Pulmonary artery endothelial cell (primary cell): ENCODE measurements at places on chromosomes 6 and 20.

DNA sequence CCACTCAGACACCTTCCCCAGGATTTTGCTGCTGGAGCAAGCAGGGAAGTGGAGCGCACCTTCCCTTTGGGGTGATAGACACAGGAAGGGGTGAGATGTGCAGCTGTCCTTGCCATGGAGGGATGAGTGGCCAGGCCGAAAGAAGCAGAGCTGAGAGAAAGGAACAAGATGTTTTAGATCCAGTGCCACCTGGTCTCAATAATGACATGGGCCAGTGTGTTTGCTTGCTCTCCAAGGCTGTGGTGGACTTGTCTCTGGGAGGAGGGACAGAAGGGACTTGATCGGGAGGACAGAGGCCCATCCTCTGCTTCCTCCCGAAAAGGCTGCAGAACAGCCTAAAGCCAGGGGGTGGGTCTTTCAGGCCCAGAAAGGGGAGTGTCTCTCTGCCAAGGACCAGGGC, 61.7 kb upstream of the CCDC167 start:
- DNase-seq = no peak

- DNase-seq = peak; percentile 19
These were observed 40.3 kb upstream of the SIM1 start for GRCh38 chr6:100504786-100505737.

GRCh38 chr6:128538763-128539162, 18.4 kb upstream of the PTPRK start:
- no peak for DNase-seq

- no peak for DNase-seq
These were observed 563.1 kb downstream of the RFPL4B start for GRCh38 chr6:112910256-112910655.

DNA sequence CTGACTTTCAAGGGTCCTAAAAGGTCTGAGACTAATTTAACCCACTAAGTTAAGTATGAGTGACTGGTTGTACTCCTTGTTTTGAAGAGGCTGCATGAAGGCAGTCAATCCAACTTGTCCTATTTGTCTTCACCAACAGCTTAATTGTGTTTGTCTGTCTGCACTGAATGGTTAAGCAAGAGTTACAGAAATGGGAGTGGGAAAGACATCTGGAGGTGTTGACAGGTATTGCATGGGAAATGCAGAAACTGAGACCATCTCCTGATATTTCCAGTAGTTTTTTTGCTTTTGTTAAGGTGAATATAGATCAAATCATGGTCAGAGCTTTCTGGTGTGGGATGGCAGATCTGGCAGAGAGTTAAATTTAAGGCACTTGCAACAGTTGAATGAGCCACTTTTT, 6.5 kb downstream of the FUT9 start:
- DNase-seq = no peak

DNA sequence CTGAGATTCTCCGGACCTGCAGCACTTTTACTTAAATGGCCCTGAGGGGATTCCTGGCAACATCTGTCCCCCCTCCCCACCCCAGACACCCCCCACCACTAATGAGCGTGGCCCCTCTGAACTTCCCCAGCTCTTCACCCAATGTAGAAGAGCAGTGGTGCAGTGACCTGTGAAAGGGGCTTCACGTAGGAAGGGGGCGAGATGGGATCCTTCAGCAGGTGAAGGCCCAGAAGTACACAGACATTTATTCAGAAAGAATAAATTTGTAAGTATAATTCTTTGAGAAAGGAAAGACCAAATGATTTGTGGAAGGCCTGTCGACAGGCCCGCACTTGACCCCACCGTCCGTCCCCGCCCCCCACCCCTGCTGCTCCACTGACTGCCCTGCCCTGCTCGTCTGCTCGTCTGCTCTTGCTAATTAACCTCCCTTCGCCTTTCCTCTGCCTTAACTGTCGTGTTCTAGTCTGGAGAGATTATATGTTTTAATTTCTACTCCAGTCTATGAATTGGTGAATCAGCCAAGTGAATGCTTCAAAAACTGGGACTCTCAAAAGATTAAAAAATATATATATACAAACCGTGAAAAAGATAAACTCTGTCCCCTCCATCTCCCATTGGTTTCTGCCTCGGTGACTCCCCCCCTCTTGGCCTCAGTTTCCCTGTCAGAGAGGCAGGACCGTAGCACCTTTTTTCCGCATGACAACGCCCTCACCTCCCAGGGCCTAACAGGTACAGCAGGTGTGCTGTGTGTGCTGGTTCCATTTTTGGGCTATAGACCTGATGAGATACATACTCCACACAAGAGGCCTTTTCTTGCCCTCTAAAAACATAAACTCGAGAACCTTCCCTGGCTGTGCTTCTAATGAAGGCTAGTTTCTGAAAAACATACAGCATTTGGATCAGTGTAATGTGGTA, 49.2 kb downstream of the GNAS start:
- DNase-seq = no peak
